ENCODE measurements at places on chromosomes 4 and X.

- no peak for DNase-seq
Observed at GRCh38 chr4:161256716-161257115, 907.1 kb downstream of the FSTL5 start.

GRCh38 chr4:114886761-114887160, 226.7 kb downstream of the NDST4 start:
- DNase-seq: no peak

- no peak for DNase-seq
Observed at GRCh38 chr4:87911252-87911774, 64.2 kb upstream of the SPP1 start.

- DNase-seq: no peak
Observed at GRCh38 chr4:12703036-12703435, 781.1 kb downstream of the RAB28 start.

DNA sequence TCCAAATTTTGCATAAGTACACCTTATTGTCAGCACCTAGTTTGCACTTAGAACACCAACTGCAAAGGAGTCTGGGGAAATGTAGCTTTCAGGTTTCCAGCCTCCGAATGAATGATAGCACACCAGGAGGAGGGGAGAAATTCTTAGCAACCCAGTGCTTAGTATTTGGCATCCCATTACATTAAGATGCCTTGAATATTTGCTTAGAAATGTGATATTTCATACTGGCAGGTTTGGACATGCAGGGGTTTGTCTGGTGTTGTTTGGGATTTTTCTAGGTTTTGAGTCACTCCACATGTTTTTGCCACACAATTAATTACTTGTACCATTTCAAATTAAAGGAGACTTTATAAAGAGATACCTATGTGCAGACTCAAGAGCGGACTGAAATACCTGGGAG, 60.3 kb upstream of the CAMK2D start:
- DNase-seq: no peak

- DNase-seq: no peak
Observed at GRCh38 chrX:76987381-76987780, 459.8 kb upstream of the FGF16 start.

- no peak for DNase-seq
Observed at GRCh38 chr4:96186593-96186992, 346.7 kb downstream of the PDHA2 start.

DNA sequence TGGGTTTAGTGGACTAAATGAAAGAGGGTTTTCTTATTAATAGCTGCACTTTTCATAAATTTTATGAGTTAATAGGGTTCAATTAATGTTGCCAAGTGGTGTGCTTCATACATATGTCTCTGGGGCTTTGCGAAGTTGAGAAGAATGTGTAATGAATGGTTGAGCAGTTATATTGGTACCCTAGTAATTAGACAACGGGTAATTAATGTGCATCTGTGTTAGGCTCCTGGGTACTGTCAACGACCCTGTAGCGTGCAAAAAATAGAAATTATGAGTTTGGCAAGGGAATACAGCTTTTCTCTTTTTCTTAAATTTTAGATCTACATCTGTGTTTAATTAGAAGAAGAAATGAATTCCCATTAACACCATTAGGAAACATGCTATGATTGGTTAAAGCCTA, 1027.7 kb downstream of the ARAP2 start:
- peak; percentile 43 for DNase-seq

DNA sequence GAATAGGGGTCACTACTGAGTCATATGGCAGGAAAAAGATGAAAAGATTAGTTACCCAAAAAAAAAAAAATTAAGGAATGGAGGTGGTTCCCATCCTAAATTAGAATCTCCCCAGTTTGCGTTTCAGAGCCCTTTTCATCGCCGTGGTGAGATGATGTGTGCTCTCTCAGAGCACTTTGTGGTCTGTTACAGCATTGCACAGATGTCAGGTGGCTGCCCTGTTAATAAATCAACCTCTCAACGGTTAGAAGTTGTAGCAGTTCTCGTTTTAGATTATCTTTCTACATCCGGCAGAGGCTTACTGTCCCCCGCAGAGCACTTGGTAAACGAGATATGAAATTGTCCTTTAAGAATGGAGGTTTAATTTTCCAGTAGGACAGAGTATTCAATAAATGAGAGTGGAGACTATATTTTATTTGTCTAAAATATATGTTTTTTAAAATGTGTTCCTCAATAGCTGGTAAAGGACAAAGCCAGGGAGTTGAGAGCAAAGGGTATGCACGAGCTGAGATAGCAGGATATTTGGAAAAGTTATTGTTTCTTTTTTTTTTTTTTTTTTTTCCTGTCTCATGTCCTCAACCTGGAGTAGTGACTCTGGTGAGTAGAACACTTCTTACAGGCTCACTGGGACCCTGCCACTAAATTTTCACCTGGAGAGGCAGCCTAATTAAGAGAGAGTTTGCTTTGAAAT, 26.9 kb downstream of the AFF1 start:
- DNase-seq: no peak

DNA sequence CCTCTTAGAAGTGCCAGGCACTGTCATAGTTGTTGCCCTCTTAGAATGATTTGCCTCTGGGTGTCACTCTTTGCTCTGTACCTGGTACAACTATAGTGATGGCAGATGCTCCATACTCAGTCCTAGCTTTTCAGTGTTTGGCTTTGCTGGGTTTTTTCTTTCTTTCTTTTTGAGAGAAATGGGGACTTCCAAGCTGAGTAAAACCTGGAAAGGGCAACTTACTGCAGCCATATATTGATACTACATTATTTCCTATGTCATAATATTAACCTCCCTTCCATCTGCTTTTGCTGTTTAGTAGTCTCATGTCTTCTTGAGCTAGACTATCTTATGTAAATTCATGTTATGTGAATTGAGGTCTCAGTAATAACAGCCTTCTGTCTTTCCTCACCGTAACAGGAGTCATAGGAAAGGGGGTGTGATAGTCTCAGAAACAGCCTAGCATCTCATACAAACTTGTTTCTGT, 49.0 kb downstream of the NIPAL1 start:
- no peak for DNase-seq

DNA sequence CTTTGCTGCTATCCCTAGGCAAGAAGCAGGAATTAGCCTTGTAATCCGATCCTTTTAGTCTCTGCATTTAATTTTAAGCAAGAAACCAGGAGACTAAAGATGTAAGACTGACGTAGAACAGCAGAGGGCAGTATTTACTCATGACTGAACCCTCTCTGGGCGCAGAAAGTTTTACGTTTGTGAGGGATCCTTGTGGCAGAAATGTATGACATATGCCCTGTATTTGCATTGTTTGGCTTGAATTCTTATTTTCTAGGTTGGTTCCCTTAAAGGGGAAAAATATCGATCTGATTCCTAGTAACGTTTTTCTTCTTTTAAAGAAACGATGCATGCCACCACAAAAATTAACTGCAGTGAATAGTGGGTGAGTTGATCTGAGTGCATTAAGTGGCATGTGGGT, 1.3 kb upstream of the FAT4 start:
- peak; percentile 88 for DNase-seq

DNA sequence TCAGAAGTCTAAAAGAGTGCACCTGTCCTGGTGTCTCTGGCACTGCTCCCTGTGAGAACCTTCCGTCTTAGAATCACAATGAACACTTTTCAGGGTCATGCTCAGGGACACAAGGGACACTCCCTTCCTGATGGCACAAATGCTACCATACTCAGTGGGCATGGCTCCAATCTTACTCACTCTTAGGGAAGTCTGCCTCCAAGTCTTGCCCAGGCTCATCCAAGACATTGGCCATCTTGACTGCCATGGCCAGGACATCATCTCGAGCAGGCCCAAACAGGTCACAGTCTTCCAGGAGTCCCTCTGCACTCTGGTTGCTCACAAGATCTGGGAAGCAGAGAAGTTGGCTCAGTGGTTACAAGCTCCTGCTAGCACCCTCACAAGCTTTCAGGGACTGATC, 8.8 kb downstream of the ZMYM3 start:
- DNase-seq: no peak

DNA sequence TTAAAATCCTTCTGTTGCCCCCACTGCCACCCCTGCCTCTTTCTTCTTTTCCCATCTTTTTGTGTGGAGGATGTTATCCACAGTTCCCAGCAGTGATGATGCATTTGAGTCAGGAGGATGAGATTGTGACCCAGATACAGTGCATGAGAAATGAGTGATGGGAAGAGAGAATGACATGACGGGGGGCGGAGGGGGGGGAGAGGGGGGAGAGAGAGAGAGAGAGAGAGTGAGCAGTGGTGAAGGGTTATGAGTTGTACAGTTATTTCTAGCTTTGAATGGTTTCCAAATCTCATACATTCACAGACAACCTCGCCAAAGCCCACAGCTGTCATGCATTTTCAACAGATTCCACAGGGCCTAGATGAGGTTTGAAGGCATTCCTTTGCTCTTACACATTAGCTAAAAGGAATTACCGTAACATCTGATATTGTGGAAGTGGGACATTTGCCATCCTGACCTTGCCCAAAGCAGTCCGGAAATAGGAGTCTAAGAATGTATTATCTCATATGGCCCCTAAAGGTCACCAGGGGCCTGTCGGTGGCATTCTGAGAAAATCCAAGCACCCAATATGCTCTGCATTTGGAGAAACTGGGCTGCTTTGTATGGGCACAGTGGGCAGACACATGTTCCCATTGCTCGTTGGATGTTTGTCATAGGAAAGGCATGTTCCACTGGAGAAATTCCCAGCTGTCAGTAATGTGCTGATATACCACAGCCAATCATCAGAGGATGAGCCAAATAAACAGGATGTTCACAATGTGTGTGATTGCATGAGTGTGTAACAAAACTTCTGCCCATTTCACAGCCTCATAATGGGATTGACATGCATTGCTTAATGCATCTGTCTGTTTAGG, 435.8 kb downstream of the SPRY1 start:
- no peak for DNase-seq

- no peak for DNase-seq
Observed at GRCh38 chr4:40850496-40850895, 100.7 kb downstream of the NSUN7 start.

DNA sequence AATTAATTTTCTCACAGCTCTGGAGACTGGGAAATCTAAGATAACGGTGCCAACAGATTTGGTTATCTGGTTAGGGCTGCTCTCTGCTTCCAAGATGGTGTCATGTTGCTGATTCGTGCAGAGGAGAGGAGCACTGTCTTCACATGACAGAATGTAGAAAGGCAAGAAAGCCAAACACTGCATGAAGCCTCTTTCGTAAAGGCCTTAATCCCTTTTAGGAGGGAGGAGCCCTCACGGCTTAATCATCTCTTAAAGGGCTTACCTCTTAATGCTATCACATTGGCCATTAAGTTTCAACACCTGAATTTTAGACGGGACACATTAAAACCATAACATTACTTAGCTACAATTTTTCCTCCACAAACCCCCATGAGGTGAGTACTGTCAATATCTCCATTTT, 174.1 kb downstream of the COX18 start:
- no peak for DNase-seq

DNA sequence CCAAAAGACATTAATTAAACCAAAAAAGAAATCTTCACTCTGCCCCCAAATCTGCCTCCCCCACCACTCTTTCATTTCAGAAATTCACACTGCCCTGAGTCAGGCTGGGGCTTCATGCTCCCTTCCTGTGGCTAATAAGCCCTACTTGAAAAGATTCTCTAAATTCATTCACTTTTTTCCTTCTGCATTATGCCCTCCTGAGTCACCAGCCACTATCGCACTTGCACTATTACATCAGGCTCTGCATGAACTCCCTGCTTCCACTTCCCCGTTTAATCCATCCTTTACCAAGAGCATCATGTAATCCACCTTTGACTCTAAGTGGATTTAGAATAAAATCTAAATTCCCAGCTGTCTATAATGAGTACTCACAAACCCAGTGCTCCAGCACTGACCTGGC, 295.4 kb upstream of the KLF3 start:
- DNase-seq: no peak

DNA sequence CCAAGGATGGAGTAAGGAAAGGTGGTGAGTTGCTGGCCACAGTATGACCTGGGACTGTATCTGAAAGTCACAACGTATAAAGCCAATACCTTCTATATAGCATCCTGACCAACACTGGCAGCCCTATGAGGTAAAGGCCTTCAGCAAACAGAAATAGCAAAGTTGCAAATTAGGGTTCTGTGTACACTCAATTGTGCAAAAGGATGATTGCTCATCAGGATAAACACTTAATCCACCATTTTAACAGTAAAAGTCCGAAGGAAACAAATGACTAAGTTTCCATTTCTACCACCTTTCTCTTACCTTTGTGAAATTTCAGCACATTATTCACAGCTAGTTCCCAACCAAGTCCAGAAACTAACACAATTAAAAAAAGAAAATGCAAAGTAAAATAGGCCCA, 1.4 kb upstream of the FNIP2 start:
- no peak for DNase-seq

GRCh38 chrX:56793521-56794320, 64.7 kb downstream of the NBDY start:
- DNase-seq: no peak

DNA sequence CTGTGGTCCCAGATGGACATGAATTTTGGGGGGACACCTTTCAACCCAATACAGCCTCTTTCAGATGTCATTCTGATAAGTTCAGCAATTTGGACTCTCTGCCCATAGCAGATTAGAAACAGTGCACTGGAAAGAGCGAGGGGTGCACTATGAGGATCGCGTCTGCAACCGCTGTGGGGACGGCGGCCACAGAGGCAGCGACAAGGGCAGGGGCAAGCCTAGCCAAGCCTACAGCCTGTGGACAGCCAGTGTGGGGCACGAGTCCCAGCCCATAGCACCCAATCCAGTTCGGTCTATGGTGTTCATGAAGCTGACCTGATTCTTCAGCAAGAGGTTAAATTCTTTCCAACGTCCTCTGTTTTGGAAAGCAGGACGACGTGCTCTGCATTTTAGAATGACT, 9.7 kb upstream of the NSG1 start:
- DNase-seq: no peak

GRCh38 chrX:140733766-140734342, 24.3 kb downstream of the LINC00632 start:
- DNase-seq: peak; percentile 12

GRCh38 chr4:151933122-151933827, 172.5 kb upstream of the GATB start:
- peak; percentile 1 for DNase-seq

GRCh38 chr4:23242962-23243361, 550.2 kb downstream of the GBA3 start:
- no peak for DNase-seq

All from NCI-H1694 treated with DMSO at 0.1 percent for 48 hours (cell line).